ENCODE measurements at places on chromosomes 5 and 9. TPM values are rescaled to one million over a fixed set of nuclear protein-coding genes. Genes with fewer than 3 reads are reported as not detected.

PCDHA10 gene
- 0.59 TPM for total RNA-seq

LCN1 gene
- total RNA-seq = not detected

NSG2 gene
- total RNA-seq = not detected

PAEP gene
- total RNA-seq = not detected

SLC46A2 gene
- total RNA-seq = not detected

PTPN3 gene
- 8.5 TPM for total RNA-seq
